ENCODE measurements at places on chromosomes 2 and 18. TPM values are rescaled to one million over a fixed set of nuclear protein-coding genes. Genes with fewer than 3 reads are reported as not detected.

CNRIP1 gene
- 23.8 TPM for total RNA-seq

MAL gene
- 21.2 TPM for total RNA-seq

DNA sequence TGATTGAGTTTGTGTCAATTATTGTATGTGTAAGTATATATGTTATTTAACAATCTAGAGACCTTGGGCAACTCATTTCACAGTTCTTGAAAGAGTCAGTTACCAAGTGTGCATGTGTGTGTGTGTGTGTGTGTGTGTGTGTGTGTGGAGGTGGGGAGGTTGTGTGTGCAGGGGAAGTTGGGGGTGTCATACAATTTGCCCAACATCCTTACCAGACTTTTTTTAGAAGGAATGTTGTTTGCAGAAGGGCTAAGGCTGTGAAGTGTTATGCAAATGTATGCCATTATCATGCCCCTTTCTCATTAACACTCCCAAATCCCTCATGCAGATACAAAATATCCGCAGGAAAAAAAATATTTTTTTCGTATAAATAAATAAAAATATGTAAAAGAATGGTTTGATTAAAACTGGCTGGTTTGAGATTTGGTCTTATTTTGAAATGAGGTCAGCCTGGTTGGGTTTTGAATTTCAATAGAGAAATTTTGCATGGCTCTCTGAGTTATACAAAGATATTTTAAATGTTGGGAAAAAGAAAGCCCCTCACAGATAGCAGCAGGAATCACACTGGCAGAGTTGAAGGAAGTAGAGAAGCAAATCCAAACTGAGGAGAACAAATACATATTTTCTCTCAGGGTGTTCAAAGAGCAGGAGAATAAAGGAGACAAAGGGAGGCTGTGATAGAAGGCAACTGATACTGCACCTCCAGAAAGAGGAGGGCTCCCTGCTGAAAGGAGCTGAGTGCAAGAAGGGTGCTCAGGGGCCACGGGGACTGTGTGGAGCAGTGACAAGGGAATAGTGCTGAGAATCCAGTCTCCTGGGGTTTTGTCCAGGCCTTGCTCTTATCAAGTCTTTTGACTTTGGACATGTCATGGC, 1365.5 kb upstream of the CELF4 start:
- H3K36me3 ChIP-seq: no peaks in the 10 kb centered on the region
- H3K27me3 ChIP-seq: no peaks in the 10 kb centered on the region

DNA sequence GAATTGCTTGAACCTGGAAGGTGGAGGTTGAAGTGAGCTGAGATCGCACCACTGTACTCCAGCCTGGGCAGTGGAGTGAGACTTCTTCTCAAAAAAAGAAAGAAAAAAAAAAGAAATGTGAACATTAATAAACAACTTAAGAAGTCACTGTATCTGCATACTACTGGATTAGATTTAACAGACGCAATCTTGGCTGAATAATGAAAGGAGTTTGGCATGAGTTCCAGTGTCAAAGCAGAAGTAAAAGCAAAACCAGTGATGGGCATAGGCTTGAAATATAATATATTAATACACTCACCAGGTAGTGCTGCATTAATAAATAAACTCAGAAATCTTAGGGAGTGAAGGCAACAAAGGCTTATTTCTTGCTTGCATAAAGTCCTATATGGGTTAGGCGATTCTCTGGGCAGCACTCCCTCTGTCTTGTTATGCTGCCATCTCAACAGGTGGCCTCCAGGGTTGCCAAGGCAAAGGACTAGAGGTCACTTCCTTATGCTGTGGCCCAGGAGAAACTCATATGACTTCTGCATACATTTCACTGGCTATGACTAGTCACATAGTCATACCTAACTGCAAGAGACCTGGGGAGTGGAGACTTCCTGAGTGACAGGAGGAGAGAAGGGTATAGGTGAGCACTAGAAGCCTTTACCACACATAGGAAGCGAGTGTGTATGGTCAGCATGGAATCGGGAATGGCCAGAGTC, 296.2 kb upstream of the SPRED2 start:
- H3K27ac ChIP-seq: no peak overlapping the region
- no peaks in the 10 kb centered on the region for H3K4me1 ChIP-seq
- no peaks in the 10 kb centered on the region for H3K27me3 ChIP-seq
- H3K36me3 ChIP-seq: no peaks in the 10 kb centered on the region

DNA sequence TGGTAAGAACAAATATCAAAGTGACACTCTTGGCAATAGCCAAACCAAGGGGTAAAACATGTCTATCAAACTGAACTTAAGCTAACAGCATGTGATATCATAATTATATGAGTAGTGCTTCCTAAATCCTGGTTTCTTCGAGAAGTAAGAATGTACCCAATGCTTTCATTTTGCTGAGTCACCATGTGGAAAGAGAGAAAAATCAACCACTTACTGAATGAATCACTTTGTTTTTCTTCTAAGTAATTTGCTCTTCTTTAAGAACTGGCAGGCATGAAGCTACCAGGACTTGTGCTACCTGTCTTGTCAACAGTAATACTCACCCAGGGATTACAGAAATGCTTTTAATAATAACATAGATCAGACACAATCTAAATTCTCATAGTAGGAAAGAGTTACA, 19.0 kb upstream of the DUSP19 start:
- H3K27ac ChIP-seq: no peak overlapping the region
- no peaks in the 10 kb centered on the region for H3K4me1 ChIP-seq
- H3K4me3 ChIP-seq: no peak overlapping the region
- no peaks in the 10 kb centered on the region for H3K36me3 ChIP-seq

DNA sequence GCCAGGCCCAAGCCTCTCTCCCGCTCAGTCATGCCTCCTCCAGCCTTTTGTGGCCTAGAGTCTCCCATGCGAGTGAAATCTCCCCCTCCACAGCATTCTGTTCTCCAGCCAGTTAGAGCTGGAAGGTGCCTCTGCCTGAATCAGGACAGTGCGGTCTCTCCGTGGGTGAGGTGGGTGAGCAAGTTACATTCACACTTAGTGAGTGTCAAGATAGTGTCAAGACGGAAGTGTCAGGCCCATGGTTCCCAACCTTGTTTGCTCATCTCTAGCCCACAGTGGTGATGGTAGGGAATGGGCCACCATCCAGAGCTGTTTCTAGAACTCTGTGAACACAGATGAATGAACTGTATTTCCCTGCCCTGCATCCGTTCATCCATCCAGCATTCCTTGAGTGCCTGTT, 59.5 kb downstream of the LPIN1 start:
- DNase-seq: no peak
- no peak overlapping the region for H3K4me3 ChIP-seq
- no peaks in the 10 kb centered on the region for H3K4me1 ChIP-seq
- peaks cover 80% of the 10 kb centered on the region for H3K36me3 ChIP-seq
- H3K27ac ChIP-seq: no peak overlapping the region

GRCh38 chr2:136032192-136032591, 46.8 kb upstream of the DARS1 start:
- no peaks in the 10 kb centered on the region for H3K27me3 ChIP-seq
- no peak for DNase-seq
- no peaks in the 10 kb centered on the region for H3K4me1 ChIP-seq
- H3K27ac ChIP-seq: no peak overlapping the region
- no peak overlapping the region for H3K4me3 ChIP-seq

GRCh38 chr2:213288913-213289700, 4.8 kb downstream of the SPAG16 start:
- no peak overlapping the region for H3K4me3 ChIP-seq
- no peaks in the 10 kb centered on the region for H3K36me3 ChIP-seq
- no peaks in the 10 kb centered on the region for H3K27me3 ChIP-seq
- H3K4me1 ChIP-seq: peaks cover 9% of the 10 kb centered on the region
- no peak for DNase-seq

- DNase-seq: peak; percentile 84
- H3K27ac ChIP-seq: no peak overlapping the region
- no peaks in the 10 kb centered on the region for H3K36me3 ChIP-seq
- no peak overlapping the region for H3K4me3 ChIP-seq
- no peaks in the 10 kb centered on the region for H3K27me3 ChIP-seq
- H3K4me1 ChIP-seq: no peaks in the 10 kb centered on the region
Observed at GRCh38 chr18:8696749-8697211, 8.6 kb upstream of the MTCL1 start.
